ENCODE measurements at places on chromosomes 12 and 14.

- DNase-seq, result no peak
Observed at GRCh38 chr12:85779768-85780167, 56.4 kb downstream of the RASSF9 start.

DNA sequence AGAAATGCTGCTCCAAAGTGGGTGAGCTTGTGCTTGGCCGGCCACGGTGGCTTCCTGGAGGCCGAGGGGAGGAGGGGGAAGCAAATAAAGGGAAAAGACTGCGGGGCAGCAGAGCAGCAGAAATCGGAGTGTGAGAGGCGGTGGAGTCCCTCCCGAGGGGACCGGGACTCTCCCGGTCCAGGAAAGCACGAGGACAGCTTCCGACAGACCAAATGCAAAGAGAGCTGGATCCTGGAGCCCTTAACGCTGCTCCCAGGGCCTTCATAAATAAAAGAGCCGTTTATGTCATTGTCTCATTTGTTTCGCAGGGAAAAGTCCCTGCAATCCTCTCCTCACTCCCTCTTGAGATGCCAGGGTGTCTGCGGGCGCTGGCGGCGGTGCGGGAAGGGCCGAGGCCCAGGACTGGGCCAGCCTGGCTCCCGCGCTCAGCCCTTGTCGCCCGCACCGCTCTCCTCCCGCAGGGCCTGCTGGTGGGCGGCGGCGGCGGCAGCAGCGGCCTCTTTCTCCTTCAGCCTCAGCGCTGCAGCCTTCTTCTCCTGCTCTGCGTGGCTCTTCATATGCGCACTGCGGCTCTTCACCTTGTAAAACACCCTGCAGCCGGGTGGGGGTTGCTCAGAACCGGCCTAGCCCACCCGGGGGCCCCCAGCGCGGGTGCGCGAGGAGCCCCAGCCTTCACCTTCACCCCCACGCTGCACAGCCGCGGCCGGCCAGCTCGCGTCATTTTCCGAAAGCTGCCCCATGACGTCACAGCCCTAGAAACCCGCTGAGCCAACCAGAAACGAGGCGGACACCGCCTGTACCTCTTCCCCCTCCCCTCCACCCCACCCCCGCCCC, 4.5 kb upstream of the PNMA1 start:
- no peak for DNase-seq

GRCh38 chr12:49489154-49489553, 49.7 kb upstream of the KCNH3 start:
- DNase-seq, result no peak

GRCh38 chr12:113248051-113248825, 27.0 kb downstream of the TPCN1 start:
- DNase-seq, result no peak

DNA sequence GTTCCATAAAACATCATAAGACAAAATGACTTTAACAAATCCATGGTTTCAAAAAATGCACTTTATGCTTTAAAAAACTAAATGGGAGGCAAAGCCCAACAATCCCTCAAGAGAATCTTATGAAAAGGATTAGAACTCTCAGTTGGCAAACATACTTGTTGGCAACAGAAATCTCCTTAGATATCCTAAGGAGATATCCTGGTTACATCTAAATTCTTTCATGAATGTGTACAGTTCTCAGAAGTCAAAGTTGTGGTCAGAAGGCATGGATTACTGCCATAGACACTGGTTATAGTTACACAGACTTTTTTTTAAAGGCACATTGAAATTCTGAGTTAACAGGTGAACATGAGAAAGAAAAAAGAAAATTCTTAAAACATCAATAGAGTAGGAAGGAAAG, 17.5 kb upstream of the ISM2 start:
- DNase-seq, result no peak

Measured in suppressor macrophage (primary cell).